ENCODE measurements at places on chromosomes 3 and 15. TPM values are rescaled to one million over a fixed set of nuclear protein-coding genes. Genes with fewer than 3 reads are reported as not detected.

Gene SPINT1
- polyA plus RNA-seq = 1.4 TPM

GRCh38 chr15:38672814-38673670 is 108.4 kb upstream of the RASGRP1 start:
- H3K4me3 ChIP-seq = no peak overlapping the region
- no peaks in the 10 kb centered on the region for H3K27me3 ChIP-seq
- H3K4me1 ChIP-seq = no peaks in the 10 kb centered on the region
- no peaks in the 10 kb centered on the region for H3K36me3 ChIP-seq
- no peak for DNase-seq

Gene SUCNR1
- polyA plus RNA-seq = 0.20 TPM

Gene CHRFAM7A
- 2.4 TPM for polyA plus RNA-seq

Gene ESYT3
- 11.0 TPM for polyA plus RNA-seq

- DNase-seq = no peak
- no peaks in the 10 kb centered on the region for H3K27me3 ChIP-seq
- no peak overlapping the region for H3K4me3 ChIP-seq
- H3K36me3 ChIP-seq = no peaks in the 10 kb centered on the region
- no peaks in the 10 kb centered on the region for H3K4me1 ChIP-seq
Observed at GRCh38 chr3:131038326-131038725, 11.6 kb downstream of the NEK11 start.

Gene NPRL2
- polyA plus RNA-seq = 20.0 TPM

DNA sequence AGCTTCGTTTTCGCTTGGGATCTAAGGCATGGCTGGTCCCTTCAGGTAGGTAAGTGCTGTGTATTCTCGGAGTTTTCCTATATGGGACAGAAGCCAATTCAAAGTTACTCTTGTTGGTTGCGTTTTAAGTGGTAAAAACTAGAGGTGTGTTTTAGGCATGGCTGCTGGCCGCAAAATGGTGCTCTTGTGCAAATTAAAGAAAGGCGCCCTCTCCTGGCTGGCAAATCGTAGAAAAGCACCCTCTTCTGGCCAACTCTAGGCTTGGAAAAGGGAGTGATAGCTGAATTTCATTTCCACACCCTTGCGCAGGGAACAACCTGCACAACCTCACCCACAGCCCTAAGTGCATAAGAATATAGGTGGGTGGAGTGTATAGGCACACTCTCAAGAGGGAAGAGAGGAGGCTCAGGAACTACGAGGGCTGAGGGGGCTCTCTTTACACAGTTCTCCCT is 23.5 kb downstream of the DRD3 start:
- DNase-seq = no peak
- peaks cover 6% of the 10 kb centered on the region for H3K27me3 ChIP-seq
- H3K4me3 ChIP-seq = no peak overlapping the region
- no peaks in the 10 kb centered on the region for H3K36me3 ChIP-seq

DNA sequence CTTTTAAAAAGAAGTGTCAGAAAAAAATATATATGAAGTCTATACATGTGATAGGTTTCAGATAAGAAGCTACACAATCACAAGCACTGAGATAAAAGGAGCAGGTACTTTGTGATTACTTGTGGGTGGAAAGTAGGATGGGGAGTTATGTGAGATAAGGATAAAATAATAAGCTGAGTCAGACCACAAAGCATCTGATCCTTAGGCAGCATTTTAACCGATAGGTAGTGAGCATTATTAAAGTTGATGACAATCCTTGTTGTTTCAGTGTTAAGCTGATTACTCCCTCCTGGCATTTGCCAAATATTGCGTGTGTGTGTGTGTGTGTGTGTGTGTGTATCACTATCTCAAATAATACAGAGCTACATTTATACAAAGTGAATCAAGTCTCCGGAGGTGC is 483.1 kb downstream of the NAALADL2 start:
- H3K4me1 ChIP-seq = no peaks in the 10 kb centered on the region
- no peak overlapping the region for H3K4me3 ChIP-seq
- H3K27ac ChIP-seq = no peak overlapping the region
- H3K36me3 ChIP-seq = no peaks in the 10 kb centered on the region
- DNase-seq = no peak

- H3K27ac ChIP-seq = no peak overlapping the region
- no peak overlapping the region for H3K4me3 ChIP-seq
- H3K4me1 ChIP-seq = no peaks in the 10 kb centered on the region
Observed at GRCh38 chr15:43225201-43225949, 4.6 kb upstream of the EPB42 start.

DNA sequence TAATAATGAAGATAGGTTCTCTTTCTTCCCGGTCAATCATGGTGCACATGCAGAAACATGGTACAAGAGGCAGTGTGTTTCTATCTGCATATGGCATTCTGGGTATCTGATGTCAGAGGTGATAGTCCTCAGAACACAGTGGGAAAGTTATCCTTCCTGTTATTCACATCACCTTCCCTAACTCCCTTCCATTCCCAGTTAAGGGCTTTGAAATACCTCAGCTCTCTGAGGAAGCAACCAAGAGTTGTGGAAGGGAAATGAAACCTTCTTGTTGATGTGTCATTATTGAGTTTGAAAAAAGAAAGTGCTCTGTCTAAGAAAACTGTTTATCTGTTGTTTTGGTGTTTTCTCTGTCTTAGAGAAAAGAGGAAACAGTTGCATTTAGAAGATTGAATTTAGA is 21.9 kb upstream of the P2RY13 start:
- DNase-seq = peak; percentile 49
- no peaks in the 10 kb centered on the region for H3K27me3 ChIP-seq
- H3K4me3 ChIP-seq = no peak overlapping the region
- no peaks in the 10 kb centered on the region for H3K36me3 ChIP-seq
- no peaks in the 10 kb centered on the region for H3K4me1 ChIP-seq
- peak overlapping the region; percentile 13 for H3K27ac ChIP-seq
